NCI-H1417 (cell line): ENCODE measurements at places on chromosomes 13 and 19.
A peak's percentile ranks its signal among the peaks of the same experiment; 100 is the strongest.

DNA sequence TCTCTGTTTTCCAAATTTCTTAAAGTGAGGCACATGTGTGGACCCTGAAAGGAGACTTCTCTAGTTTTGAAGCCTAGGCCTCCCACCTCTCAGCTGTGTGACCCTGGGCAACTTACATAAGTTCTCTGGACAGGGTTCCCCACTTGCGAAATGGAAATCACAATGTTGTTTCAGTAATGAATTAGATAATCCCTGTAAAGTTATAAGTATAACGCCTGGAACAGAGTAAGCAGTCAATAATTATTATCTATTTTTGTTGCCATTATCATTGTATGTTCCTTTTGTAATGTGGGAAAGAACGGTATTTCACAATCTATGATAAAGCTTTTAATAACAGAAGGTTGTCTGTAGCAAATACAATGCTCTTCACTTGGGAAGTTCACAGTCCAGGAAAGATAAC lies 437.3 kb upstream of the ZNF507 start:
- no peak for DNase-seq

DNA sequence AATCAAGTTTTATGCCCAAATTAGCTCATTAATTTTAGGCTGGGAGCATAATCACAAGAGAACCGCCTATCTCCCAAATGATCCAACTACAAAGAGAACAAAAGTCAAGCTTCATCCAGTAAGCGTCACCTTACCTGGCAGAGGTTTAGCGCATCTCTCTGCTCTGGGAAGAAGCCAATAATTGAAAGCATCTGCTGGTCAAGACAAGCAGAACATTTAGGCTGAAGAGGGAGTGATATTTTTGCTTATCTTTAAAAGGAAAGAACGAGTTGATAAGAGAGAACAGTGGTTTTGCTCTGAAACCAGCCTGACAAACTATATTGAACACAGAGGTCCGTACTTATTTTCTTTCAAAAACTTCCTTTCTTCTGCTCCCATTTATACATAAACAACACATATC lies 242.1 kb downstream of the ENOX1 start:
- DNase-seq, result no peak

DNA sequence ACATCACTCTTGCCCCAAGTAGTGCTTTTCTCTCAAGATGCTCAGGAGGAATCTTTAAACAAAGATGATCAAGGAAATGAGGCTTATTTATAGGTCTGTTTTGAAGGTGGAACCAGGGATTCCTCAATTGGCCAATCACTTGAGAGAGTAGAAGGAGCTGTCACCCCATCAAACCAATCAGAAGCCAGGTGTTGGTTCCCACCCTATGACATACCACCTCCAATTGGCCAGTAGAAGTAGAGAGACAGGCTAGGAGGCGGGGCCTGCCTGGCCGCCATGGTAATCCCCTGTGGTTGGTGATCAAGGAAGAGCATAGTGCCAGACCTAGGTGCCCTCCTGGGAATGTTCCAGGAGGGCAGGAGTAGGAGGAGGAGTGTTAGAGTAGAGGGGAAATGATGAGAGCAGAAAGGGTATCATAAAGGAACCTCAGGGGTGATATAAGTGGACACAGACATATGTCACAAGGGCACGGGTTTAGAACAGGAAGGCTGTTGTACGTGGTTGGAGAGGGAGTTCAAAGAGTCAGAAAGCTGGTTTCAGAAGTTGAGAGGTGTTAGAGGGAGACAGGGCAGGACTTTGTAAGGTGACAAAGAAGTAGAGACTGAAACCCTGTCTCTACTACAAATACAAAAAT lies 10.5 kb downstream of the PMIS2 start:
- DNase-seq, result no peak

DNA sequence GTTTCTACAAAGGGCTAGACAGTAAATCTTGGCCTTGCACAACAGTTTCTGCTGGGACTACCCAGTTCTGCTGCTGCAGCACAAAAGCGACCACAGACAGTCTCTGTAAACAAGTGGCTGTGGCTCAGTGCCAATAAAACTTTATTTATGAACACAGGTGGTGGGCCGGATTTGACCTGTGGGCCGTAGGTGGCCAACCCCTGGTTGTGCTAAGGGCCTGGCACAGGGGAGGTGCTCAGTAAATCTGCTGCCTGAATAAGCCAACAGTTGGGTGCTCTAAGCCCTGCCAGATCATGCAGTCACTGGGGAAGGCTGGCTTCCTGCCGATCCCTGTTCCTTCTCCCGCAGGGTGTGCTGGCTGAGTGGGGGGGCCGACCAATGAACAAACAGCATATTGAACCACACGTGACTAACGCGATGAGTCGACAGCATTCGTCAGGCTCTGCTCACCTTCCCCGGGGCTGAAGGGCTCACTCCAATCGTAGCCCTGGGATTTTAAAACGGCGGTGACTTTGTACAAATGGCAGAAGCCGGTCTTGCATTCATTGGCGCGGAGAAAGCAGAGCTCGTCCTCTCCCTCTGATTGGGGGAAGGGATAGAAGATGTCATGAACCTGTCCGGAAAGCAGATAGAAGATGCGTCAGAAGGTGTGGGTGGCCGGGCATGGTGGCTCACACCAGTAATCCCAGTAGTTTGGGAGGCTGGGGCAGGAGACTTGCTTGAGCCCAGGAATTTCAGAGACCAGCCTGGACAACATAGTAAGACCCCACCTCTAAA lies 24.3 kb upstream of the MYDGF start:
- no peak for DNase-seq

- no peak for DNase-seq
Measured at GRCh38 chr19:37403403-37403802, 32.5 kb downstream of the ZNF527 start.

GRCh38 chr13:71602344-71602743 lies 264.7 kb downstream of the DACH1 start:
- DNase-seq, result peak; percentile 97

GRCh38 chr13:67408798-67409197 lies 178.7 kb upstream of the PCDH9 start:
- no peak for DNase-seq

GRCh38 chr19:827314-827709 lies 325 bp upstream of the AZU1 start:
- DNase-seq, result no peak

DNA sequence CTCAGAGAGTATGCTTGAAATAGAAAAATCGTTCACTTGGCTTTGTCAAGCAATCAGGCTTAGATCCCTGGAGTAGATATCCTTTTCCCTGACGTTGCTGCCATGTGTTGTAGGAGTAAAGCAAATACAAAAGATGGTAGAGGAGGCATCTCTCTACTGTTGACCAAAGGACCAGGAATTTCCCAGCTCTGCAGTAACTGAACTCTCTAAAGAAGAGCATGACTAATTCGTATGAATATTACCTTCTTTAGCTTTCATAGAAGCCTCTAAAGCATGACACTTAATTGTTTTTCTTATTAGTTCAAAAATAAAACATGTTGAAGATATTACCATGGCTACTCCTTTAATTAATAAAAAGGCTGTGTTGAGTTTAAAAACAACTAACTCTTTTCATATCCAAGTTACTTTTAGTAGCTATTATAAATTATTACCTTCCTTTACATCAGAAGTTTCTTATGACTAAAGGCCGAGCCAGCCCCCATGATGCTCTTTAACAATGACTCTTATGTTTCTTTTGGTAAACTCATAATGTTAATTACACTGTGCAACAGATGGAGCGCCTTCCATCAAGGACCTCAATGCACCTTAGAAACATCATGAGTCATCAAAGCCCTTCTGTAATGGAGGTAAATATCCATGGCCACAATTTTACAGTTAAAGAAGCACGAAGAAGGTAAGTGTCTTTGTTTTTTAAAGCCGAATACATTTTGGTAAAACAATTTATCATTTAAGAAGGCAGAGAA lies 352.4 kb downstream of the KLF5 start:
- peak; percentile 78 for DNase-seq

DNA sequence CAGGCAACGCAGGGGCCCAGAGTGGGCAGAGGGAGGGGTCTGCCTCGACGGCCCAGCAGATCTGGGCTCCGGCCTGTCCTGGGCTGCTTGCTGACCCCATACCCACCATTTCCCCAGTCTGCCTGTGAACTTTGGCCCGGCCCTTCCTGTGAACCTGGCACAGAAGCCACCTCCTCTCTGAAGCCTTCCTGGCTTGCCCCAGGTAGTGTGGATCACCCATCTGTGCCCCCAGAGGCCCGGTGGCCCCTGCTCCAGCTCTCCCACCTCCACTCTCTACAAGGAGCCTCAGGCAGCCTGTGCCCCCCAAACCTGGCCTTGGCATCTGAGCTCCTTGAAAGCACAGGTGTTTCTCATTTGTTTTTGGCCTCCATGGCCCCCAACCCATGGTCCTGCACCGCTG lies 15.7 kb downstream of the PLEKHF1 start:
- DNase-seq, result no peak

GRCh38 chr13:49351871-49352270 lies 92.0 kb downstream of the CAB39L start:
- DNase-seq, result no peak

DNA sequence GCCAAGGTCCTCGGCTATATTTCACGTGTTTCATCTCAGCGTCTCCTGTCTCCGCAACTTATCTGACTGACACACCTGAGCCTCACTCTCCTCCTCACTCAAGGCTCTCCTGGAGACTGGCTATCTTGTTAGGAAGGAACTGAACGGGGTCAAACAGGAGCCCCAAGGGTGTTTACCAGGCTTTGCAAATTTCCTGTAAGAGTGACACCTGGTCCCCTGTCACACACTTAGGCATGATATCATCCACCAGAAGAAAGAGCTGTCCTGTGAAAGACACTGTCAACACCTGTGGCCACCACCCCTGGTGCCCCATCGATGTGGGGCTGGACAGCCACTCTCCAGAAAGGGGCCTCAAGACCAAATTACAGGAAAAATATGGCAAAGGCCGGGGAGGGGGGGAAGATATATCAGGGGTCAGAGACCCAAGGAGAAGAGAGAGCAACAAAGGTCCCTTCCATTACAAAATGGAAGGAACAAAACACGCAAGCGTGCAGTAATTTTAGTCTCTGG lies 2.9 kb downstream of the CD70 start:
- no peak for DNase-seq

DNA sequence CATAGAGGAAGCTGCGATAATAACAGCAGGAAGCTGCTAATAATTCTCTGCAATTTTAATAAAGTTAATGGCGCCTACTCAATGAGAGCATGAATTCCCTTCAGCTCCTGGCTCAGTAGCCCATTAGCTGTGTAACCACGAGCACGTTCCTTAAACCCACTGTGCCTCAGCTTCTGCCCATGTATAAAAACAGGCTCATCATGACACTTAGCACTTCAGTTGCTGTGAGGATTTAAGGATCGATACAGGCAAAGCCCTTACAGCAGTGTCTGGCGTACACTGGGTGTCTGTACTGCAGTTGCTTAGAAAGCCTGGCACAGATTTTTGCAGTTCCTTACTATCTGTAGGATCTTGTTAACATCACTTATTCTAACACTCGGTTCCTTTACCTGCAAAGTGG lies 673.4 kb upstream of the ARGLU1 start:
- DNase-seq, result no peak

DNA sequence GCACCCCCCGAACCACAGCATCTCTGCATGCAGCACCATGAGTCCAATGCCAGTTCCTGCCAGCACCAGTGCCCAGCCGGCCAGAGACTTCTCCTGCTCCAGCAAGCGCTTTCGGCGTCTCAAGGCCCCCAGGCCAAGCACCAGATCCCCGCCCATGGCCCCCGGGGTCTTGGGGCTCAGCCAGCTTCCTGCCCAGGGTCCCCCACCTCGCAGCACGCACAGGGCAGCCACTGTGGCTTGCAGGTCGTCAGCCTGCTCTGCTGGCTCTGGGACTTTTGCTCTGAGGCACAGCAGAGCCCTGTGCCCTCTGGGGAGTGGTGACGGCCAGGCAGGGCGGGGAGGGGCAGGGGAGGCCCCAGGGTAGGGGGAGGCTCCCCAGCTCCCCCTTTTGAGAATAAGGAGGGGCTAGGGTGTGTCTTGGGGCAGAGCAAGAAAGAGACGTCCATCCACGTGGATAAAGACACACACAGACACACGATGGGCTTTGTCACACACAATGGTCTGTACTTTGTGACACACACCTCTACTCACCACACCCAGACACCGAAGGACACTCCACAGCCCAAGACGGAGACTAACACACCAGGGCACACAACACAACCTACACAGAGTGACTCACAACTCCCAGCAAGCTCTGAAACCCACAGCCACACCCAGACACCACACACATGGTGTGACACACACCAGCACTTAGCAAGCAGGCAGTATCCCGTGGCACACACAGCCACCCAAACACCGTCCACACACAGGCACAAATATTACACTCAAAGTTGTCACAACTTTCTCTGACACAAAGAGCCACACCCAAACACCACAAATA lies at the start of gene KCNN4:
Gene KCNN4 (minus strand): TSS at position 268 of the 820 bp plus-strand sequence. CDS start 112 bp downstream, at position 156.
- no peak for DNase-seq

DNA sequence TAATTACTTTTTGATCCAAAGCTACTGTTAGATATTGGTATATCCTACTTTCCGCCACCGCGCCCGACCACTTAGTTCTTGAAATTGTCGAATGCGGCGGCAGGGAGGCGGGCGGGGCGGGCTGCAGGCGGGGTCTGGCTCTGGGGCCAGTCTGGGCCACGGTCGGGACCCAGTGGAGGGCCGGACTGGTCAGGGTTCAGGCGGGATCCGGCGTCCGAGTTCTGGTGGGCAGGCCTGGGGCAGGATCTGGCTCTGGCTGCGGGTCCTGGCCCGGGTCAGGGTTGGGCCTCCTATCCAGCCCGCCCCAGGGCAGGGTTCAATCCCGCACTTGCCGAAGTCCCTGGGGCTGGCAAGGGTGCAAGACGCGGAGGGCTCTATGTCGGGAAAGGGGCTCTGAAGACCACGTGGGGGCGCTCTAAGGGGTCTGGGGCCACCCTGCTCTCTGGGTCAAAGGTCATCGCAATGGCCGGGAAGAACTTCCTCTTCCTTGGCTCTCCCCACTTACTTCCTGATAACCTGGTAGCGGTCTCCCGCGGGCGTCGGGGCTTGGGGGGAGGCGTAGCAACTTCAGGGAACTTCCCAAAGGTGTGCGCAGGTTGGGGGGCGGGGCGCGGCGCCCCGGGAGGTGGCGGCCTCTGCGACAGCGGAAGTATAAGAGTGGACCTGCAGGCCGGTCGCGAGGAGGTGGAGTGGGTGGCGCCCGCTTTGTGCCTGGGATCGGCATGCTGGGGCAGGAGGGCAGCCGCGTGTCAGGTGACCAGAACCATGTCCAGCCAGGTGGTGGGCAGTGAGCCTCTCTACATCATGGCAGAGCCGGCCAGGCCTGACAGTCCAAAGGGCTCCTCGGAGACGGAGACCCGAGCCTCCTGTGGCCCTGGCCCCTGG lies 83.4 kb downstream of the MRPL57 start:
- no peak for DNase-seq

GRCh38 chr19:16325641-16326400 lies 1.2 kb downstream of the KLF2 start:
- DNase-seq, result no peak

GRCh38 chr13:80297094-80297493 lies 43.8 kb downstream of the SPRY2 start:
- DNase-seq, result no peak

GRCh38 chr19:39430675-39431593 lies 4.8 kb downstream of the RPS16 start:
- DNase-seq, result no peak

- DNase-seq, result no peak
Measured at GRCh38 chr19:27971869-27972268, 1241.1 kb downstream of the UQCRFS1 start.
